RPMI7951 (cell line): ENCODE measurements at places on chromosomes 2 and 18. TPM values are rescaled to one million over a fixed set of nuclear protein-coding genes. Genes with fewer than 3 reads are reported as not detected.
A peak's percentile ranks its signal among the peaks of the same experiment; 100 is the strongest.

Gene ARHGEF4
- 2.2 and 2.5 TPM in 2 replicates for total RNA-seq

Gene C2orf72
- 0.39 and 0.48 TPM in 2 replicates for total RNA-seq

Gene PAX3
- total RNA-seq, result 31.7 and 35.4 TPM in 2 replicates

Gene STON1
- 6.7 and 7.0 TPM in 2 replicates for total RNA-seq

GRCh38 chr2:229725716-229726574 is 11.6 kb upstream of the DNER start:
- peak; percentile 86 for DNase-seq

DNA sequence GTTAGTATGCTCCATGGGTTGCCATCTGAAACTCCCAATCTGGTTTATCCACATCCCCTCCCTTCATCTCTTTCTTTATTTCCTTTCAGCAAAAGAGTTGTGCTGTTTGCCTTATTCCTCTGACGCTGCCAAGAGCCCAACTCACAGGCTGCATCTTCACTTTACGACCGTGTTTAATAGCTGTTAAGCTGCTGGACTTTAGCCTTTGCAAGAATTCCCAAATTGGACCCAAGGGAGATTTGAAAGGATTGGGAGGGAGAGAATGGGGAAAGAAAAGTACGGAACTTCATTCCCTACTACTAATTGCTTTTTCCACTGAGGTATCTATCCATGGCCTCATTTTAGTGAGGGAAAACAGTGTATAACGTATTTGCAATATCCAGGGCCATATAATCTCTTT is 263.4 kb upstream of the MEIS1 start:
- DNase-seq, result no peak

DNA sequence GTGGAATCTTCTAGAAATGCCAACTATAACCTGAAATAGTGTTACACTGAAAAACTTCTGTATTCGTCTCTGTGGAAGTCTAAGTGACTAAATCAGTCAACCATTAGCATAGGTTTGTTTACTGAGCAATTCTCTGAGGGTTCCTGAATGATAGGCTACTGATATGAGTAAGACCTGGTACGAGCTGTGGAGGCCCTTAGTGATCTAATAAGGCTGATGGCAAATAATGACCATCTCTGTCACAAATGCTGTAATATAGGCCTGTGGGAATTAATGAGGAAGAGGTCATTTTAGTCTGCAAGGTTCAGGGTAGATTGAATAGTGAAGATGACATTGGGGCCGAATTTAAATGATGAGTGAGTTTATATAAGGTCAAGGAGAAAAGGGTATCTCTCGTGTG is 82.5 kb downstream of the MGAT5 start:
- no peak for DNase-seq

GRCh38 chr2:120912101-120912985 is 176.7 kb downstream of the GLI2 start:
- DNase-seq, result no peak

- DNase-seq, result no peak
Observed at GRCh38 chr2:120255986-120256650, 3.5 kb downstream of the RALB start.

GRCh38 chr2:232666051-232666805 is 30.9 kb upstream of the GIGYF2 start:
- DNase-seq, result no peak
